NAMALWA (cell line): ENCODE measurements at places on chromosomes 12 and 14.

DNA sequence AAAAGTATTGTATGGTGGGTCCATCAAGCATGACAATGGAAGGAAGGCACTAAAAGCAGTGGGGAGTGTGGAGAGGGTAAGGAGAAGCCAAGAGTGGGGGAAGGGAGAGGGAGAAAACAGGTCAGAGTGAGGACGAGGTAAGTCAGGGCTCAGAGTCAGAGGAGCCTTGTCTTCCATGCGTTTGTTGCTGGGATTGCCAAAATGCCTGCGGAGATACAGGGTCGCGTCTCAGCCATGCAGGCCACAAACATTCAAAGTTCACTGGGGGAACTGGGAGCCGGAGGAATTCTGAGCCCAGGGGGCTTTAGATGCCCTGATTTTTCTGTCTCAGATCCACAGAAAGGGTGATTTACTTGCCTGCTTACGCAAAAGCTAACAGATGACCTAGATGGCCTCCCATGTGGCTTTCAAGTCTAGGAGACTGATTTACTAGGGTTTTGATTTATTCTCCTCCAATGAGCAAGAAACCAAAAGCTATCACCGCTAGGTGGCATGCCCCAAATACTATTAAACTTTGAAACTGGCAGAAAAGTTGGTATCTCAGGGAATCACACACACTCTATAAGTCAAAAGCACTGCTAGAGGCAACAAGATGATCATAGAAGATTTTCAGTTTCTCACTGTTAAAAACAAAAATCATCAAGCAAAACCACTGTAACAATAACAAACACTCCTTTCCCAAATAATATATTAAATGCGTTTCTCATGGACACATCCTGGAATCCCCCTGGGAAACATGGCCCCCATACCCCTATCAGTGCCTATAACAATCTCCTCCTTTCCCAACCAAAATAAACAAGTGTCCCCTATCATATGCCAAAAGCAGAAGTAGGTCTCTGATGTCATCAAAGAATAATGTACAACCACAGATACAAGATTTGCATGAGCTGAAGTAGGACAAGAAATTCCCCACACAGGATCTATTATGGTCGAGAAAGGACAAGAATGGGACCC lies 26.6 kb upstream of the MDM1 start:
- DNase-seq = peak; percentile 89

DNA sequence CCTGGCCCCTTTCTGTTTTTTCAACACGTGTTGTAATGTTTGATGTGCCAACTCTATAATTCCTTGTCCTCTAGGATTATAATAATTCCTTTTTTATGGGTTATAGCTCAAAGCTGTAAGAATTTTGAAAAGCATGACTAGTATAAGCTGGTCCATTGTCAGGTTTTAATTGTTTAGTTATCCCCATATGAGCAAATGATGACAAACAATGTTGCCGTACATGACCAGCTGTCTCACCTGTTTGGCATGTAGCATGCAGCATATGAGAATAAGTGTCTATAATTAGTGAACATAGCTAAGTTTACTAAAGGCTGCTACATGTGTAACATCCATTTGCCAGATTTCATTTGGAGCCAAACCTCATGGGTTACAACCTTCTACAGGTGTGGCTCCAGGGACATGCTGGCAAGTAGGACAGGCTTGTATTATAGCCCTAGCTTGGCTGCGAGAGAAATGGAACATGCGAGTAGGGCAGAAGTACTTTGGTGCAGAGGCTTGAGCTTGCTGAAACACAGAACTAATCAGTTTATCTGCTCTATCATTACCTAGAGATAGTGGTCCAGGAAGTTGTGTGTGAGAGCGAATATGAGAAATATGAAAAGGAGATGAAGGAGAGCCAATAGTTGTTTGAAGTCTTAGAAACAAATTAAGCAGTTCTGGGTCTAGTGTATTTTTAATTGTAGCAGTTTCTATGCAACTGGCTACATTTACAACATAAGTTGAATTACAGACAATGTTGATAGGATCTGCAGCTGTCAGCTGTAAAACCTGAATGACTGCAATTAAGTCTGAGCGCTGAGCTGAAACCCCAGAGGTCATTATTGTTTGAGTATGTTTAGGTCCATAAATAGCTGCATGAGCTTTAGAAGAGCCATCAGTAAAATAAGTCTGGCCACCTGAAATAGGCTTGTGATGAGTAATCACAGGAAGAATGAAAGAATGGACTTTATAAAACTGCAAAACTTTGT lies 22.6 kb upstream of the MAPKAPK5 start:
- DNase-seq = no peak

DNA sequence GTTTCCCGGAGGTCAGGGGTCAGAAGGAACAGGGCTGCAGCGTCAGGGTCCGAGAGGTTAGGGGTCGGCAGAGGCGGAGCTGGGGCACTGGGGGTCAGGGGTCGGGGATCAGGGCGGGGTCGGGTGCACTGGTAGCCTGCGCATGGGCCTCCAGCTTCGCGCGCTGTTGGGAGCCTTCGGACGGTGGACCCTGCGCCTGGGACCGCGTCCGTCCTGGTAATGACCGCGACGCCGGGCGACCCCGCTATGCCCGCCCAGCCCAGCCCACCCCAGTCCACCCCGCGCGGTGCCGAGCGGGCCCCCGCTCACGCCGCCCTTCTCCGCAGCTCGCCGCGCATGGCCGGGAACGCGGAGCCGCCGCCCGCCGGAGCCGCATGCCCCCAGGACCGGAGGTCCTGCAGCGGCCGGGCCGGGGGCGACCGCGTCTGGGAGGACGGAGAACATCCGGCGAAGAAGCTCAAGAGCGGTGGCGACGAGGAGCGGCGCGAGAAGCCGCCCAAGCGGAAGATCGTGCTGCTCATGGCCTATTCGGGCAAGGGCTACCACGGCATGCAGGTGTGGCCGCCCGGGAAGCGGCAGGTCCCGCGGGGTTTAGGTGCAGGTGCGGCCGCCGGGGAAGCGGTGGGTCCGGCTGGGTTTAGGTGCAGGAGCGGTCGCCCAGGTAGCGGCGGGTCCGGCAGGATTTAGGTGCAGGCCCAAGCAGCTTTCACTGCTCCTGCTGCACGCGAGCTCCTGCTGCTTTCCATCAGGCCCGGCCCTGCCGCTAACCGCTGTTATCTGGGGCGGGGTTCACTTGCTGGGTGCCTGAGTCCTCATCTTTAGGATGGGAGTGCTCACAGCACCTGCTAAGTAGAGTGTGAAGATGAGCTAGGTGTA lies 743 bp downstream of the PUS1 start:
- DNase-seq = peak; percentile 58

DNA sequence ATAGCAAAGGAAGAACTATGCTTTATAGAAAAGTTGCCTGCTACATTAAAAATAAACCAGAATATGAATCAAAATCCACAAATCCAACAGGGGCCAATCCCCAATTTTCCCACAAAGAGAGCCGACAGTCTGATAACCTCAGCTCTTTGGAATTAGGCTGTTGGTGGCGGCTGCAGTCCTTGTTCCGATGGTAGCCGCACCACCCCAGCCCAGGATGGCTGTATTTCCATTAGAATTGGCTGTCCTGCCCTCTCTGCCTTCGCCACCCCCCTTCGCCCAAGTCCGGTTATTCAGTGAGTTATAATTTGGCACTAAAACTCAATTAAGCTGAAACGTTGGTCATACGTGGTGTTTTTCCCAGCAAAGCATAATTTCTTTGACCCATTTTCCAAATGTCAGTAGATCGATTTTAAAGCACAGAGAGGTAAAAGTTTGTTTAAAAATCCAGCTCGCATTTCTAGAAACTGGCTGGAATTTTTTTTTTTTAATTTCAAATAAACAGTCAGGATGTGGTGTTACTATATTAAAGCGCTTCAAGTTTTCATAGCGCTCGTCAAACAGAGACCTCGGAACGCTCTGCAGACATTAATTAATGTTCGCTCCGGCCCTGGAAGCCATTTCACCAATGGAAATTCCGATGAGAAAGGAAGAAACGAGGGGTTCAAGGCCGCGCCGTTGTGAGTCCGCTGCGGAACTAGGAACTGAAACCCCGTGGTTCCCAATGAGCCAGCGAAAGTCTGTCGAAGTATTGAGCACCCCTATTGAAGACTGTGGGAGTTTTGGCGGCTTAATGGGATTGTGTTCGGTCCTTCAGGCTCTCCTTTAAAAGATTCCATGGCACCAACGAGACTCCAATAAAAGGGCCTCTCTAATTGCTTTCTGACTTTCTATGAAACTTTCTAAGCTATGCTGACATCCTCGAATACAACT lies 104.8 kb upstream of the DIO3 start:
- DNase-seq = no peak

GRCh38 chr12:20040831-20041230 lies 327.5 kb upstream of the PDE3A start:
- no peak for DNase-seq

- DNase-seq = peak; percentile 76
Observed at GRCh38 chr12:112900298-112901145, 6.2 kb upstream of the OAS1 start.

- DNase-seq = no peak
Observed at GRCh38 chr14:33026850-33027430, 88.3 kb downstream of the NPAS3 start.

DNA sequence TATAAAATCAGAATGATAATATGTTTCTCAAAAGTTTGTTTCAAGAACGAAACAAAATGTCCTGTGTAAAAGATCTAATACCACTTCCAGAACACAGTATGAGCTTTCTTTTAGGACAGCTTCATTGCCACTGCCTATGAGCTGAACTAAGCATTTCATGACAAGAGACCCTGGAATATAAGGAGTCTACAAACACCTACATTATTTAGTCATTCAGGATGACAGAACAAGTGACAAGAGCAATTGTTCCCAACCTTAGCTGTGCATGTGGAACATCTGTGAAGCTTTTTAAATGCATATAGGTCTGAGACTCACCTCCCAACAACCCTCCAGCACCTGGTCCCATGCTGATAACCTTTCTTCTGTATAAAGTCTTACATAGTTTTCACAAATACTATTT lies 103.1 kb upstream of the GARIN6 start:
- DNase-seq = no peak

- DNase-seq = no peak
Observed at GRCh38 chr12:111686574-111687105, 787 bp downstream of the ACAD10 start.

DNA sequence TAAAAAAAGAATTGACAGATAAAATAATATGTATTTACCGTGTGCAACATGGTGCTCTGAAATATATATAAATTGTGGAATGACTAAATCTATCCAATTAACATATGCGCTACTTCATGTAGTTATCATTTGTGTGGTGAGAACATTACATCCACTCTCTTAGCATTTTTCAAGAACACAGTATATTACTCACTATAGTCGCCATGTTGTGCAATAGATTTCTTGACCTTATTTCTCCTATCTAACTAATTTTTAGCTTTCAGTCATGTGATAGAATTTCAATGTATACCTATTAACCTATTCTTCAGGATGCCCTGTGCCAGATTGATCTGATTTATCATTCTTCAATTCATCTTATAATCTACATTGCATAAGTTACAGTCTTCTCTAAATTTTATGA lies 178.6 kb downstream of the BCAT1 start:
- DNase-seq = no peak

GRCh38 chr12:121767525-121768016 lies 25.9 kb downstream of the RHOF start:
- no peak for DNase-seq

GRCh38 chr14:28608443-28608842 lies 158.1 kb upstream of the FOXG1 start:
- no peak for DNase-seq

DNA sequence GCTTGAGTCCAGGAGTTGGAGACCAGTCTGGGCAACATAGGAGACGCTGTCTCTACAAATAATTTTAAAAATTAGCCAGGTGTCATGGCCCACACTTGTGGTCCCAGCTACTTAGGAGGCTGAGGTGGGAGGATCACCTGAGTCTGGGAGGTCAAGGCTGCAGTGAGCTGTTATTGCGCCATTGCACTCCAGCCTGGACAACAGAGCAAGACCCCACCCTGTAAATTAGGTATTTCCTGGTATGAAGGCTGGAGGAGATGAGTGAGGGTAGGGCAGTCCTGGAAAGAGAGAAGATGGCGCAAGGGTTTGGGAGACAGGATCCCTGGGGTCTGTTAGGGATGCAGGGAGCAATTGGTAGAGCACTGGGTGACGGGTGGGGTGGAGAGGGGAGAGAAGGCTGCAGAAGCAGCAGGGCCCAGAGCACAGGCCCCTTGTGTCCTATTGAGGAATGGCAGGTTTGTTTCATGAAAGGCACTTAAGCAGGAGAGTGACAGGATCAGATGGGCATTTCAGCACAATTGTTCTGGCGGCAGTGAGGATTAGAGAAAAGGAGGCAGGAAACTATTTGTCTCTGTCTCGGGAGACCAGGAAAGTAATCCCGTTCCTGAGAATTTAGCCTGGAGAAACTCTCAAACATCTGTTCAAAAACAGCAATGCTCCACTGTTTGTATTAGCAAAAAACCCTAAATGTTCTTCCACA lies 47.2 kb upstream of the KTN1 start:
- peak; percentile 1 for DNase-seq

GRCh38 chr12:4518106-4518728 lies 20.5 kb upstream of the RAD51AP1 start:
- no peak for DNase-seq

DNA sequence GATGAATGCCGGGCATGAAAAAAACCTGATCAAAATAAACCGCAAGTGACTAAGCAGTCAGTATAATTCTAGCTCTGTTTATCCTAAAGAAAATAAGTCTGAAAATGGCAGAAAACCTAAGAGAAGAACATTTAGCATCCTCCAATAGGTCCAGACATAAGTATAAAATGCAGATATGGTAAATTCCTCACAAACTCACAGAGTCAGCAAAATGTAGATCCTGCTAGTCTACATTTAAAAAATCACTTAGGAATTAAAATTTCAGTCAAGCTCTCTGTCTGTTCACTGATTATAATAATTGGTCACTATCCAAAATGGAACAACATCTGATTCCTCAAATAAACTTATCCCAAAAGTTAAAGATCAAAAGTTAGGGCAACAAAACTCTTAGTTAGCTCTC lies 95.1 kb downstream of the DIO2 start:
- no peak for DNase-seq

DNA sequence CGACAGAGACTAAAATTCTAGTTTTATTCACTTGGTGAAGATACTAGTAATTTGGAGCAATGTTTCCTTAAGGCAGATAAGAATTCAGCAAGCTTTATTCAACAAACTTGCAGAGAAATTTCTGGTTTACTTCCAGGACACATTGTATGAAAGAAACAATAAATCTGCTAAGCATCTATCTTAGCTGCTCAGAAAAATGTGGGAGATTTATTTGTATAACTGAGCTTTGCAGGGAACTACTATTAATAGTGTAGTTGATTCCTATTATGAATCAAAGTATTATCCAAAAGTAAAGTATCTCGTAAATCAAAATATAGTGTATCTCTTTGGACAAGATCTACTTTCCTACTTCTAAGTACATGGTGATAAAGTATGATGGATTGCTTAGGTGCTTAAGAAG lies 239.4 kb upstream of the TMTC1 start:
- no peak for DNase-seq

- no peak for DNase-seq
Observed at GRCh38 chr14:100810861-100811461, 15.0 kb upstream of the MEG3 start.

- DNase-seq = no peak
Observed at GRCh38 chr12:26452511-26452910, 257.1 kb downstream of the SSPN start.
